ENCODE measurements at places on chromosomes 4 and X.
A peak's percentile ranks its signal among the peaks of the same experiment; 100 is the strongest.

GRCh38 chrX:18290200-18290599 is 64.3 kb downstream of the SCML2 start:
- DNase-seq, result no peak

DNA sequence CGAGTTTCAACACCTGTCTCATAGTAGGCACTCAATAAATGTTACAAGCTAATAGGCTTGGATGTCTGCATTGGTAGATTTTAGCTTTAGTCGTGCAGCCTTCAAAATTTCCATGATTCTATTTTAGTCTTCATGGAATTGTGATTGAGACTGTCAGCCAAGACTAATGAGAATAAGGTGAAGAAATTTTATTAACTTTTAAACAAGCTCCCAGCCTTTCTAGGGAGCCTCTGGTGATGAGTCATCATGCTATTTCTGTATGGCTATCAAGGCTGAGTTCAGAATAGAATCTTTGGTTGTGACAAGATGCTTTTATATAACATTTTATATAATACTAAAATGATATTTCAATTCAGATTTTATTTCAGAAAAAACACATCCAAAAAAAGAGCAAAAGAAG is 685.8 kb downstream of the GABRG1 start:
- no peak for DNase-seq

DNA sequence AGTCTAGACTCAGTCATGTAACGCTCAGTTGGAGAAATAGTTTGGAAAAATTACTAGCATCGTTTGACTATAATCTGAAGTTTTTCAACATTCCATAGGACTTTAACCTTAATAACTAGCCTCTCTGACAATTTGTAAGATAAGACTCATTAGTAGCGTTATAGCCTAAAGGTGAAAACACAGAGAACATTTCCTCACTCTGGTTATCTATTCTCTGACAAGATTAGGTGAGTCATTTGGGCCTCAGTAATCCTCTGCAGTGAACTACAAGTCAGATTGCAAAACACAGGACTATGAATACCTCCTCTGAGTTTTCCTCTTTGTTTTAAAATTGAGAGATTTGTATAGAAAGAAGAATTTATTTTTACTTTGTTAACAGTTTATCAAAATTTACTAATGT is 31.8 kb upstream of the PDLIM5 start:
- no peak for DNase-seq

- DNase-seq, result no peak
Observed at GRCh38 chrX:97027384-97027922, 143.7 kb downstream of the RPA4 start.

DNA sequence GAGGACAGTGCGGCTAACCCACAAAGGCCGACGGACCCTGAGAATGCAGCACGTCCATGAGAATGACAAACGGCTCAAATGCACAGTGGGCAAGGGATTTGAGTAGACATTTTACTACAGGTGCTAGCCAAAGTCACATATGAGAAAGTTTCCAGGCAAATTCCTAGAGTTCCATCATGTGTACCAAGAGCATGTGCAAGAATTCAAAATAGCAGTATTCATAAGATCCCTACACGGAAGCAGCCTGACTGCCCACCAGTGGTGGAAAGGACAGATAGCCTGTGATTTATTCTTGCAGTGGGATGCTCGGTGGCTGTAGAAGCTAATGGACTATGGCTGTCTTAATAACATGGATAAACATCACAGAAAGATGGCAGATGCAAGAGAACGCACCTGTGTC is 68.0 kb downstream of the RGS12 start:
- DNase-seq, result no peak

DNA sequence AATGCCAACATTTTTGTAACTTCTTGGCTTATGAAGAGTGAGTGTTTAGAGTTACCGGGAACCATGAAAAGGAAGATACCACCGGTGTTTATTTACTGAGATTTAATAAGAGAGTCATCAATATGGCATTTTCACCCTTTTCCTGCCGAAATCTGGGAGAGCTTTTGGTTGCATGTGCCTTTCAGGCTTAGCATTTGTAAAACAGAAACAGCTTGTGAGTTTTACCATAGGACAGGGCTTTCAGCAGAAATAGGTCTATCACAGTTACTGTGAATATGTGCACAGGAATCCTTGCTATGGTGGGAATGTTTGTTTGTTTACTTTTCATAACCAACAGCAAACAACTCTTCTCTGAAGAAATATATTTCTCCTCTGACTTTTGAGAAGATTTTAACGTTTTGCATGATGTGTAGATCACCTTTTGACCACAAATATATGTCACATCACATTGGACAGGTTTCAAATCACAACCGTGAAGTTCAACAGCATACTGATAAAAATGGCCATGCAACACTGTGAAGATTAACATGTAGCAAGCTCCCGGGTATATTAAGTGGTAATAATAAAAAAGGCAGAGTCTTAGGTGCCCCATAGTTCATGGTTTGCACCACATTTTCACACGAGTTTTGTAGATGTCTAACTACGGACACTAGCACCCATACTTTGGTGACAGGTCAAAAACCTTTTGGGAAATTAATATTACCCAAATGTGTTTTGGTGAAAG is 21.3 kb downstream of the ARHGAP24 start:
- no peak for DNase-seq

DNA sequence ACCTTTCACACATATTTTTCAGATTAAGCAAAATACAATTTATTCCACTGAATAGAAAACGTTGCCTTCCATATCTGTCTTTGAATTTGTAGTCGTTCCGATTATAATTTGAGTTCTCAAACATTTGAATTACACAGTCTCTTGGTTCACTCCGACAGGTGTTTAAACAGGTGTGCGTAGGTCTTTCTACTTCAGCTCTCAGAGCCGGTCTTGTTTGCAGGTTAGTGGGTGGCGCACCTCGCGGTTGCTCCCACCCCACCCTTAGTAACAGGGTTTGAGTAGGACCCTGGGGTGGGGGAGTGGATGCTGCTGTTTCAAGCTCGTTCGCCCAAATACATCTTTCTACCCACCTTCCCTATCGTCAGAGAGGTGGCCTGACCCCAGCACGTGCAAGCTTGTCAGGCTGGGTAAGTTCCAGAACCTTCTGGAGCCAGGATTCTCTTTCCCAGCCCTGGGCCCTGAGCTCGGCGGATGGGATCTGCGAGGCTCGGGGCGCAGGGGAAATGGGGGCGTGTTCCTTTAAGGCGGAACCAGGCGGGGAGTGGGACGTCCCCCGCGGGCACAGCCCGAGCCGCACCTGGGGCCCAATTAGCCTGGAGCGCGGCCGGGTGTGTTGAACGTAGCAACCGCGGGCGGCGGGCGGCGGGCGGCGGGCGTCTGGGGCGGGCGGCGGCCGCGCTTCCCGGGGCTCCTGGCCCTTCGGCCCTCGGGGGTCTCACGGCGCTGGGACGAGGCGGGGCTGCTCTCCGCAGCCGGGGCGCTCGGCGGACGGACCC is at the start of gene FAM149A:
Gene FAM149A, plus strand, starts transcription at position 591 of the 776 bp plus-strand sequence.
- DNase-seq, result peak; percentile 20

GRCh38 chr4:76704133-76704881 is 193.6 kb downstream of the SOWAHB start:
- no peak for DNase-seq

DNA sequence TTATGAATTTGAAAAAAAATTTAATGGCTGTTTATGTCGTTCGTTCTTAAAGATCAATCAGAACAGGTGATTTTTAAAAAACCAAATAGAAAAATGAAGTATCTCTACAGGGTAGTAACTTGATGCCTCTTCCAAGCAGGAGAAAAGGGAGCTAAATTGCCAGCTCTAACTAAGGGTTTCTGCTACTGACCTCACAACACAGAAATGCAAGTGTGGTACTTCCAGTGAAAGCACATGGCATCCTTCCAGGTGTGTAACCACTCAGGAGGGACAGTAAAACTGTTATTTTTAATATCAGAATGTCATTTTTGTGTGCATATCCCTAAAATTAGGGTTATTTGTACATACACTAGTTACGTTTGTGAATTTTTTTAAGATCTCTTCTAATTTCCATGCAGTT is 116.8 kb upstream of the ZCCHC13 start:
- DNase-seq, result no peak

GRCh38 chrX:118579417-118579816 is 83.8 kb downstream of the DOCK11 start:
- no peak for DNase-seq

DNA sequence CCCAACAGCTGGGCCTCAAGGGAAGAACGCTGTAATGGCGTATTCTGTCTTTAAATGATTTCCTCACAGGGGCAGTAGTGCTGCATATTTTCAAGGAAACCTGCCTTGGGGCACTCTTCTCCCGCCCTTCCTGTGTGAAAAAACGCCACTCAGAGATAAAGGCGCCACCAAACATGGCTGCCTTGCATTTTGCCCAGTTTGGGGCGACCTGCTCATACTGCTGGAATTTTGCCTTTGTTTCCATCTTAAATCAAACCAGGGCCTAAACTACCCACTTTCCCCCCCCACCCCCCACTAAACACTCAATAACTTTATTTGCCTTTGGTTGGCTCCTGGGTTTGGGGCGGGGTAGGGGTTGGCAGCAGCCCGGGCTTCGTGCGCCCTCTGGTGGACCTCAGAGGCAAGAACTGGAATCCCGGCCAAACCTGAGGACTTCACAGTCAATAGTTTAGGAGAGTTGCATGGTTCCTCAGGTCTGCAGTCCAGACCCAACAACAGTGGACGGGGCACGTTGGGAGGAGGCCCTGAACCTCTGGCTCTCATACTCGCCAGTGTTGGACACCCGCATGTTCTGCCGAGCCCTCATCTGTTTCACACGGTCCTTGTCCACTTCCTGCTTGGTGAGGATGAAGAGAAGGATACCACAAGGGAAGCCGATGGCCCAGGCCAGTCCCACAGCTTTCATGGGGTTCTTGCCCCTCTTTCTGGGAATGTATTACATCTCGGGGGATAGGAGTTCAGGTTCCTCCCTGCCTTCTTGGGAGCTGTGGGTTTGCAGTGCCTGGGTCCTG is 220.1 kb upstream of the STK26 start:
- DNase-seq, result peak; percentile 69

DNA sequence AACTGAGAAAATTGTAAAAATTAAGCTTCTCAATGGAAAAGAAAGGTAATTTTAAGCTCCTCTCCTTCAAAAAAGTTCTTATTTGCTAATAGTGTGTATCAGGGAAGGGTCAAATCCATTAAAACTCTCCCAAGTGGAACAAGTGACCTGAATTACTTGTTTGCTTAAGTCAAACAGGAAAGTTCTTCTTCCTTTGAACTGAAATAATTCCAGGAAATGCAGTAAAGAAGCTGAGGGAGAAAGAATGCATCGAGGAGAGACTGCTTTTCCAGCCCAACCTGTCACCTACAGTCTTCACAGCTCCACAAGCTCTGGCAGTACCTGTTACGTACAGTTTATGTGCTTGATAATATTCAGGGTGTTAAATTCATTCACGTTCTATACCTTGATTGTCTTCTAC is 131.1 kb downstream of the KLHL8 start:
- DNase-seq, result no peak

DNA sequence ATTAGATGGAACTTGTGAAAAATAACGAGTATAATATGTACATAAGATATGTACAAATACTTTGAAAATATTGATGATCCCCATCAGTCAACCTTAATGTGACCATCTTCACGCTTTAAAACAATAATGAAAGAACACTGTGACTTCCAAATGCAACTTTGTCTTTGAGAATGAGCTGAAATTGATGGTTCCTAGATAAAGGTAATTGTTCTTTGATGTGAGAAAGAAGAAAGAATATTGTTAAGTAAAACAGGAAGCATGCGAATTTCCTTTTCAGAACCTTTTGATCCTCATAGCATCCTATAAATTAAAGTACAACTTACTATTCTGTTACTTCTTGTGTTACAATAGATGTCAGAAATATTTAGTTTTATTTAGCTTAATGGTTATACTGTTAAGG is 22.2 kb downstream of the IL2 start:
- no peak for DNase-seq
